ENCODE measurements at places on chromosomes 3 and 15. TPM values are rescaled to one million over a fixed set of nuclear protein-coding genes. Genes with fewer than 3 reads are reported as not detected.

CPNE9 gene
- total RNA-seq, result not detected

KLHL40 gene
- not detected for total RNA-seq

CHRM5 gene
- not detected for total RNA-seq

CADM2 gene
- not detected for total RNA-seq

P2RY13 gene
- not detected for total RNA-seq

CPLX3 gene
- total RNA-seq, result not detected

TM4SF18 gene
- total RNA-seq, result 0.46 TPM

RYR3 gene
- total RNA-seq, result 0.42 TPM

SPESP1 gene
- total RNA-seq, result 6.0 TPM

SLC28A1 gene
- total RNA-seq, result not detected

GOLGA8G gene
- total RNA-seq, result under 0.01 TPM

PLCH1 gene
- 0.09 TPM for total RNA-seq

ESYT3 gene
- total RNA-seq, result 1.6 TPM

RBM6 gene
- total RNA-seq, result 65.1 TPM

ISLR gene
- total RNA-seq, result 5.3 TPM

ISLR2 gene
- 0.60 TPM for total RNA-seq

NRROS gene
- total RNA-seq, result 0.30 TPM

ROPN1 gene
- not detected for total RNA-seq

ABTB1 gene
- 7.3 TPM for total RNA-seq

TUSC7 gene
- not detected for total RNA-seq

DUOX2 gene
- not detected for total RNA-seq

CCR8 gene
- total RNA-seq, result not detected

TTLL13 gene
- total RNA-seq, result not detected

FILIP1L gene
- total RNA-seq, result 20.7 TPM

LTK gene
- total RNA-seq, result under 0.01 TPM

PRR23B gene
- total RNA-seq, result not detected

TIGIT gene
- not detected for total RNA-seq

TTBK2 gene
- 13.9 TPM for total RNA-seq

PDZRN3 gene
- 12.3 TPM for total RNA-seq

ROPN1B gene
- not detected for total RNA-seq

CCDC191 gene
- 2.3 TPM for total RNA-seq

CASR gene
- not detected for total RNA-seq

SLC2A2 gene
- not detected for total RNA-seq

TEX55 gene
- total RNA-seq, result not detected

SEMA7A gene
- total RNA-seq, result 35.0 TPM

DAZL gene
- not detected for total RNA-seq

GABRA5 gene
- 5.7 TPM for total RNA-seq

UBAP1L gene
- total RNA-seq, result 2.8 TPM

TMEM207 gene
- total RNA-seq, result not detected

STRA6 gene
- 47.2 TPM for total RNA-seq

RBP2 gene
- total RNA-seq, result not detected

RABL3 gene
- total RNA-seq, result 27.9 TPM

GOLGA6B gene
- not detected for total RNA-seq

RHO gene
- total RNA-seq, result not detected

SPATA12 gene
- not detected for total RNA-seq

HHATL gene
- not detected for total RNA-seq

AQP9 gene
- not detected for total RNA-seq

SV2B gene
- under 0.01 TPM for total RNA-seq

ZMYND10 gene
- total RNA-seq, result 0.88 TPM

GP5 gene
- total RNA-seq, result 0.14 TPM

PDCD7 gene
- 16.5 TPM for total RNA-seq

MCF2L2 gene
- 0.37 TPM for total RNA-seq

CD86 gene
- not detected for total RNA-seq
